ENCODE measurements at places on chromosomes 7 and 10. TPM values are rescaled to one million over a fixed set of nuclear protein-coding genes. Genes with fewer than 3 reads are reported as not detected.

- H3K27ac ChIP-seq, result peak overlapping the region; percentile 77
- H3K4me3 ChIP-seq, result no peak overlapping the region
- H3K27me3 ChIP-seq, result no peaks in the 10 kb centered on the region
- peaks cover 89% of the 10 kb centered on the region for H3K4me1 ChIP-seq
Observed at GRCh38 chr10:80498833-80499741, 38.6 kb upstream of the SH2D4B start.

- no peak for DNase-seq
- H3K27ac ChIP-seq, result no peak overlapping the region
- H3K27me3 ChIP-seq, result no peaks in the 10 kb centered on the region
- no peaks in the 10 kb centered on the region for H3K36me3 ChIP-seq
- no peak overlapping the region for H3K4me3 ChIP-seq
- no peaks in the 10 kb centered on the region for H3K4me1 ChIP-seq
Observed at GRCh38 chr7:80819503-80819902, 99.3 kb downstream of the SEMA3C start.

- DNase-seq, result no peak
- no peaks in the 10 kb centered on the region for H3K36me3 ChIP-seq
- no peak overlapping the region for H3K4me3 ChIP-seq
- no peaks in the 10 kb centered on the region for H3K4me1 ChIP-seq
Observed at GRCh38 chr10:18068401-18068800, 71.8 kb upstream of the CACNB2 start.

- H3K27ac ChIP-seq, result no peak overlapping the region
- no peaks in the 10 kb centered on the region for H3K27me3 ChIP-seq
- no peak overlapping the region for H3K4me3 ChIP-seq
Observed at GRCh38 chr10:77592510-77592909, 45.1 kb downstream of the KCNMA1 start.

- H3K4me1 ChIP-seq, result no peaks in the 10 kb centered on the region
- no peak overlapping the region for H3K4me3 ChIP-seq
- H3K27ac ChIP-seq, result no peak overlapping the region
- no peak for DNase-seq
Observed at GRCh38 chr10:62341419-62341818, 32.8 kb upstream of the ZNF365 start.

- peak; percentile 31 for DNase-seq
- H3K36me3 ChIP-seq, result no peaks in the 10 kb centered on the region
- no peaks in the 10 kb centered on the region for H3K27me3 ChIP-seq
- H3K27ac ChIP-seq, result no peak overlapping the region
- no peak overlapping the region for H3K4me3 ChIP-seq
Observed at GRCh38 chr10:115355162-115355760, 262.1 kb downstream of the ATRNL1 start.

GRCh38 chr10:43686414-43686813 lies 37.7 kb upstream of the ZNF32 start:
- H3K4me3 ChIP-seq, result no peak overlapping the region
- no peak overlapping the region for H3K27ac ChIP-seq
- peaks cover 12% of the 10 kb centered on the region for H3K4me1 ChIP-seq
- DNase-seq, result no peak
- no peaks in the 10 kb centered on the region for H3K27me3 ChIP-seq
- H3K36me3 ChIP-seq, result no peaks in the 10 kb centered on the region

GRCh38 chr7:30301751-30302150 lies 17.4 kb downstream of the ZNRF2 start:
- DNase-seq, result no peak
- H3K4me3 ChIP-seq, result no peak overlapping the region

DNA sequence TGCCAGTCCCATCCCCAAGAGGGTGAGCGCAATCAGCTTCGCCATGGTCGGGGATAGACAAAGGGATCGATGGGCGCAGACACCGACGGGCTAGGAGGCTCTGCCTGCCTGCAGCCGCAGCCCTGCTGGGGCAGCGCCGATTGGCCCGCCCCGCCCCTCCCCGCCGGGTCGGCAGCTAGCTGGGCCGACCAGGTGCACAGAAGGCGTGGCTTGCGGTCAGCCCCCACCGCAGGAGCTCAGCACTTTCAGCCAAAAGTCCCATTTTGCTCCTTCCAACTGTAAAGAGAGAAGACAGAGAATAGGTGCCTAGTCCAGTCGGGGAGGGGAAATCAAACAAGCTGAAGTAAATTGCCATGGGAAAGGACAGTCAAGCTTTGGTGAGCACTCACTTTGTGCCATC lies at the start of gene PON1:
PON1 (minus strand) TSS at position 102 of the 400 bp plus-strand sequence; CDS start at position 45, 57 bp downstream.
- H3K27me3 ChIP-seq, result peaks cover 9% of the 10 kb centered on the region
- no peak within 1 kb of the TSS for H3K27ac ChIP-seq
- no peak within 1 kb of the TSS for H3K4me3 ChIP-seq

DNA sequence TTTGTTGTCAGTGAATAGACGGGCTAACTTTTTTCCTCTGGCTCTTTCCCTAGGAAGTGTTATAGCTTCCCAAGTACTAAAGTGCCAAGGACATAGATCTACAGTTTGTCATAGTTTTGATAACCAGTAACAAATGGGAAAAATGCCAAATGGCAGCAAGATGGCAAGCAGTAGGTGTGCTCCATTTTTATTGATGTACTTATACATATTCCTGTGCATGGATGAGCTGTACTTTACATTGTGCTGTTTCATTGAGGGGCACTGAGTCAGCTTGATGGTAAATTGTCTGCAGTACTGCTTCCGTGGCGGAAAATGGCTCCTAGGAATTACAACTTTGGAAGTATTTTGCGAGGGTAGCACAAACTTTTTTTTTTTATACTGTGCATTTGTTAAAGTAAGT lies 7.1 kb downstream of the ADAM22 start:
- no peaks in the 10 kb centered on the region for H3K27me3 ChIP-seq

DNA sequence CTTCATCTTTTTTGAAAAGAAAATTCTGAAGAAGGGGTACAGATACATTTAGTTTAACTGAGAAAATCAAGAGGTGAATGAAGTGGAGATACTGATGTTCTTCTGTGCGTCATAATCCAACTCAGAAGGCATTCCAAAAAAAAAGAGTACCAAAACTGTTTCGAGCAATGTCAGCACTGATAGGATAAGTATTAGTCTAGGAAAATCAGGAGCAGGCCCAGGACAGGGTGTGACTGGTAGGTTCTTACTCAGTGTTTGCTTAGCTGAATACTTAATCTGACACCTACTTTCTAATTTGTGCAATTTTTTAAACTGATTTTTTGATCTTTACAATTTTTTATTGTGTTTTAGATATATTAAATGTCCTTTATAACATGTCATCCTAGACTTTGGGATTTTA lies 4.3 kb downstream of the BZW2 start:
- no peak for DNase-seq
- no peak overlapping the region for H3K27ac ChIP-seq
- no peaks in the 10 kb centered on the region for H3K36me3 ChIP-seq
- no peak overlapping the region for H3K4me3 ChIP-seq
- H3K4me1 ChIP-seq, result peaks cover 5% of the 10 kb centered on the region

DNA sequence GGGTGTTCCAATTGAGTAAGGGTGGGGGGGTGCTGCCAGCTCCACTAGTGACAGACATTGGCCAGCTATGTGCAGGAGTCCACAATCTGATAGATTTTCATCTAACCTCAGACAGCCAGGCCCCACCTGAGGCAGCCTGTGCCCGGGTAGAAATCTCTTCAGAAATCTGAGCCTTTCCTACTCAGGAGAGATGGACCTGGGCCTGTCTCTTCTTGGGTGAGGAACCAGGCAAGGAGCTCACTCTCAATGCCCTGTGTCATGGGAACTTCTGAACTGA lies 86.9 kb downstream of the UBE2H start:
- H3K36me3 ChIP-seq, result no peaks in the 10 kb centered on the region
- no peak for DNase-seq
- H3K27ac ChIP-seq, result no peak overlapping the region

DNA sequence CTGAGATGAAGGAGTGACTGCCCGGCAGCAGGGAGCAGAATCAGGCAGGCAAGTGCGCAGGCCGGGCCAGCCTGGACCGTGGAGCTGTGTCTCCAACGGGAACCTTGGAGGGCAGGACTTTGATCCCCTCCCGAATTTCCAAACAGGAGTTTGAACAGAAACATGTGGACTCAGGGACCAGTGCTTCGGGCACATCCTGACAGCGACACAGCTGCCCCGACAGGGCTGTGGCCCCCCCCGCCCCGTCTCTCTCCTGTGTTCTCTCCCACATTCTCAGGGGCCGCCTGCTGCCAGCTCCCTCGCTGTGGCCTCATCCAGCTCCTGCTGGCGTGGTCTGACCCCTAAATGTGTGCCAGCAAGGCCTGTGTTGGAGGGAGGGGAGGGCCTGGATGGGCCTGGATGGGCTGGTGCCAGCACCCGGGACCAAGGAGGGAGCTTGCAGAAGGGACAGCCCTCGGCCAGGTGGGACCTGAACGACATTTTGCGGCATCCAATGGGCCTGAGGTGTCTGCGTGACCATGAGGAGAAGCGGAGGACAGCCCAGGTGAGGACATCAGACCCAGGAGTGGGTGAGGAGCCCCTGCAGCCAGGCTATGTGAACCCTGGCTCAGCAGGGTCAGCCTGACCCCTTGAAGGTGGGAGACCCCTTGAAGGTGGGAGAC lies 222.9 kb downstream of the DNAJB6 start:
- no peak for DNase-seq
- no peak overlapping the region for H3K4me3 ChIP-seq
- no peaks in the 10 kb centered on the region for H3K4me1 ChIP-seq

DNA sequence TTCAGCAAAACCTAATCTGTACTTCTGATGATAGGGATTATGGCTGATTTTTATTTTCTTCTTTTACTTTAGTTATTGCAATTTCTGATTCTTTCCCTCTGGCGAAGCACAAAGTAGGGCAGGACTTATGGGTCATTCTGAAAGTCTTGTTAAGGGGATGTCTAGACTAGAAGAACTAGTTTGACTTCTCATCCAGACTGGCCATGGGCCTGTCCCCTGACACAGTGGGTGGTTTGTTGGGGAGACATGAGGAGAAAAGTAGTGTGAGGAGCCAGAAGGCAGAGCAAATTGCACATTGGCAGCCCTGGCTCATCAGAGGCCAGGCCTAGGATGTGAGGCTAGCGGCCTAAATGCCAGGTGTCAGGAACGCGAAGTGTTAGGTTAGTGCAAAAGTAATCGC lies 152.8 kb downstream of the RTKN2 start:
- no peak for DNase-seq
- H3K27ac ChIP-seq, result no peak overlapping the region
- H3K27me3 ChIP-seq, result no peaks in the 10 kb centered on the region
- no peak overlapping the region for H3K4me3 ChIP-seq
- no peaks in the 10 kb centered on the region for H3K4me1 ChIP-seq

DNA sequence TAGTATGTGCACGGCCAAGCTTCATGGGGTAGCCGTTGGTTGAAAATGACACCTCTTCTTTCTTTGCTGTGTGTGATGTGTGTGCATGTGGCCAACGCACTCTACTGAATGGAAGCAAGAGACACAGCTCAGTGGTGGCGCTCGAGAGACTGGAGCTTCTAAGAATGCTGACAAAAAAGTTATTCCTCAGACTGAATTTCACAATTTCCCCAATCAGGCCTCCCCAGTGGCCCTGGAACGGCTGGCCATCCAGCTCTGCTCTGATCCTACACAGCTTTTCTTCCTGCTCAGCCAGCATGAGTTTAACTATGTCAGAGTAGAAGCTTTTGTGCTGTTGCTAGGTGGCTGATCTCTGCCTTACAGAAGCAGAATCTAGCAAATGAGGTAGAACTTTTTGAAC lies 186.7 kb upstream of the PLXDC2 start:
- no peaks in the 10 kb centered on the region for H3K36me3 ChIP-seq
- H3K27me3 ChIP-seq, result no peaks in the 10 kb centered on the region
- H3K4me1 ChIP-seq, result no peaks in the 10 kb centered on the region

GRCh38 chr7:94567396-94567795 lies 57.8 kb downstream of the CASD1 start:
- DNase-seq, result no peak
- H3K4me3 ChIP-seq, result no peak overlapping the region
- H3K36me3 ChIP-seq, result peaks cover 2% of the 10 kb centered on the region
- H3K27me3 ChIP-seq, result no peaks in the 10 kb centered on the region
- H3K27ac ChIP-seq, result no peak overlapping the region
- no peaks in the 10 kb centered on the region for H3K4me1 ChIP-seq

GRCh38 chr10:98224509-98224908 lies 43.5 kb downstream of the LOXL4 start:
- no peak overlapping the region for H3K27ac ChIP-seq
- H3K36me3 ChIP-seq, result peaks cover 2% of the 10 kb centered on the region
- no peak for DNase-seq
- H3K4me3 ChIP-seq, result no peak overlapping the region
- H3K27me3 ChIP-seq, result no peaks in the 10 kb centered on the region

DNA sequence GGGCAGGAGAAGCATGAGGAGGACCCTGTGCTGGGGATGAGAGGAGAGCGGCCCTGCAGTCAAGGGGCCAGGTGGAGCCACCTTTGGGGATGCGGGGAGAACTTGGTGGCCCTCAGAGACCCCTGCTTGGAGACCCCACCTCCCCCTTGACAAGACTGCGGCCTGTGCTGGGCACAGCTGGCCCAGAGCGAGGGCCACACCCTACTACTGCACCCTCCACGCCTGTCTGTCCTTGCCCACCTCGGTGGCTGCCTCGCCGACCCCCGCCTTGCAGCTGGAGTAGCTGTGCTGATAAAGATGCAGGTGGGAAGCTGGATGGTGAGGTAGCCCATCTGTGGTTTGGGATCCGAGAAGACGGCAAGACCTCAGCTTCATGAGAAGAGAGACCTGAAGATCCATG lies 186.8 kb downstream of the MGMT start:
- peaks cover 5% of the 10 kb centered on the region for H3K4me1 ChIP-seq
- H3K27ac ChIP-seq, result no peak overlapping the region
- no peaks in the 10 kb centered on the region for H3K27me3 ChIP-seq
- H3K36me3 ChIP-seq, result no peaks in the 10 kb centered on the region

DNA sequence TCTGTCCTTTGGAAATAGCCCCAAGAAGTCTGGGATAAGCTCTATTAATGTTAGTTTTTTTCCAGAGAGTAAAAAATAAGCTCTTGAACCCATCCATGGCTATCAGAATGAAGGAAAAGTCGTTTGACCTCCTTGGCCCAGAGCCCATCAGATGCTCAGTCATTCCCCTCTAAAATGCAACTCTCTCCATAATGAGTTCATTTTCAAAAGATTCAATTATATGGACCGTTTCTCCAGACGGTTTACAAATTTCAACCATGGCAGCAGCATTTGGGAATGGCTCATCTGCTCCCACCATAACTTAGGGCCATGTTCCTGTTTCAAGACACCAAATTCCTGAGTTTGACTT lies 220.0 kb downstream of the PTPRN2 start:
- no peak overlapping the region for H3K4me3 ChIP-seq
- H3K36me3 ChIP-seq, result no peaks in the 10 kb centered on the region
- no peaks in the 10 kb centered on the region for H3K4me1 ChIP-seq
- no peaks in the 10 kb centered on the region for H3K27me3 ChIP-seq
- no peak overlapping the region for H3K27ac ChIP-seq

MDFIC gene
- total RNA-seq, result 19.1 TPM

GPR37 gene
- total RNA-seq, result not detected

AEBP1 gene
- 9.0 TPM for total RNA-seq

SAMD9L gene
- total RNA-seq, result 49.9 TPM

CACNB2 gene
- not detected for total RNA-seq

CEP55 gene
- 0.50 TPM for total RNA-seq

CALY gene
- total RNA-seq, result not detected

KLF14 gene
- not detected for total RNA-seq

ENO4 gene
- total RNA-seq, result not detected

SFRP4 gene
- total RNA-seq, result not detected

NUPR2 gene
- not detected for total RNA-seq

ZNF212 gene
- 11.2 TPM for total RNA-seq

NODAL gene
- total RNA-seq, result not detected

ACTR3C gene
- total RNA-seq, result 7.2 TPM
